ENCODE measurements at places on chromosomes 2 and 18.

GRCh38 chr2:187319441-187320108 is 128.5 kb downstream of the CALCRL start:
- peak; percentile 10 for DNase-seq

- DNase-seq: peak; percentile 84
Measured at GRCh38 chr2:10204326-10205161, 82.0 kb downstream of the RRM2 start.

GRCh38 chr18:45910405-45911023 is 56.6 kb downstream of the EPG5 start:
- peak; percentile 34 for DNase-seq

GRCh38 chr2:41998186-41999127 is 49.4 kb upstream of the PKDCC start:
- DNase-seq: peak; percentile 39

GRCh38 chr18:28884304-28884703 is 707.4 kb upstream of the CDH2 start:
- peak; percentile 4 for DNase-seq

- peak; percentile 26 for DNase-seq
Measured at GRCh38 chr2:177044671-177045070, 167.9 kb upstream of the HNRNPA3 start.

GRCh38 chr2:221567809-221568208 is 4.3 kb downstream of the EPHA4 start:
- DNase-seq: no peak

- peak; percentile 18 for DNase-seq
Measured at GRCh38 chr18:3973191-3973850, 481.8 kb downstream of the DLGAP1 start.

DNA sequence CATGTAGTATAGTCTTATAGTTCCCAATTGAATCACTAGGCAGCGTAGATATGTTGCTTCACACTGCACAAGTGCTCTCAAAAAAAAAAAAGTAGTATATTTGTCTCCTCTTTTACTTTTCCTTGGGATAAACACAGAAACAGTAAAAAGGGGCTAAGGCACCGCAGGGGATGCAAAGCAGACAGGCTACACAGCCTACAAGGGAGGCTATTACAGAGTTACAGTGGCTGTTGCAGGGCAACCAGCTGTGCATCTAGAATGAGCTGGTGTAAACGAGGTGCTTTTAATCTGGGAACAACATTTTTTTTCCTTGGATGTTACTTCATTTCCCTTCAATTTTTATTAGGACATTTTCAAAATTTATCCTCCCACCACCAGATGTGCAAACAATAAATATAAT is 1934.7 kb upstream of the CELF4 start:
- no peak for DNase-seq

GRCh38 chr18:75681538-75682115 is 254.1 kb upstream of the SMIM21 start:
- no peak for DNase-seq

DNA sequence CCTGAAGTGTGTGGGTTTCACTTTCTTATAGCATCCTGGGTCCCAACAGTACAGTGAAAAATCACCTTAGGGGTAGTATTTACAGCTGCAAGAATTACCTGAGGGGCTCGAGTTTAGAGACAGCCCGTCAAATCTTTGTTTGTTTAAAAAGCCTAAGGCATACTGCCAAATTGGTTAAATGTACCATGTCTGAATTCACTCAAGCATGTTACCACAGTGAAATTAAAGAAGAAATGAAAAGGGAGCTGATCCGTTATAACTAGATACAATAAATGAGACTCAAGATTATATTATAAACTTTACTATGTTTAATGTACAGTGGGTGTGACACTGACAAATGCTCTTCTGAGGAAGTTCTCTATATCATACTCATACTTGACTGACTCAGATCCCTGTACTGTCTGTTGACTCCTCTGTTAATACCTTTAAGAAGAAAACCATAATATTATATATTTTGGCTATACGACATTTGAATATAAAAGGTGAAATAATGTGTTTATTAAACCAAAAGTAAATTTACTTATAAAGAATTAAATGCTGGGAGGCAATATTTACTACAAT is 107.3 kb downstream of the TMEFF2 start:
- DNase-seq: no peak

- DNase-seq: peak; percentile 75
Measured at GRCh38 chr2:107412981-107413380, 413.7 kb upstream of the RGPD4 start.

DNA sequence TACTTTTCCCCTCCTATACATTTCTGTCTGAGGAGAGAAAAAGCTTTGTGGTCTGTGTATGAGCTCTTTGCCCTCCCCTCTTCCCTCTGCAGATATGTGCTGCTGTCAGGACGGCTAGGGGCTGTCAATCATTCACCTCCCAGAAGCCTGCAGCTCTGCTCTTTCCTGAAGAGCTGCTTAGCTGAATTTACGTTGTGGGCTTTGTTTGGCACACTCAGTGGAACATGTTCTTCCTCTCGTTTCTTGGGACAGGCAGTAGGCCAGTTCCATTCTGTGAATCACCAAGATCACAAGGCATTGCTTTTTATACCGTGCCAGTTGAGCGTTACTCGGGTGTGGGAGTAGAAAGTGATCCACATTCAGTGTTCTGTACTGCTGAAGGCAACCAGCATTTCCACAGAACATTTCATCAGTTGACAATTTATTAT is 136.7 kb downstream of the LAMA3 start:
- peak; percentile 62 for DNase-seq

DNA sequence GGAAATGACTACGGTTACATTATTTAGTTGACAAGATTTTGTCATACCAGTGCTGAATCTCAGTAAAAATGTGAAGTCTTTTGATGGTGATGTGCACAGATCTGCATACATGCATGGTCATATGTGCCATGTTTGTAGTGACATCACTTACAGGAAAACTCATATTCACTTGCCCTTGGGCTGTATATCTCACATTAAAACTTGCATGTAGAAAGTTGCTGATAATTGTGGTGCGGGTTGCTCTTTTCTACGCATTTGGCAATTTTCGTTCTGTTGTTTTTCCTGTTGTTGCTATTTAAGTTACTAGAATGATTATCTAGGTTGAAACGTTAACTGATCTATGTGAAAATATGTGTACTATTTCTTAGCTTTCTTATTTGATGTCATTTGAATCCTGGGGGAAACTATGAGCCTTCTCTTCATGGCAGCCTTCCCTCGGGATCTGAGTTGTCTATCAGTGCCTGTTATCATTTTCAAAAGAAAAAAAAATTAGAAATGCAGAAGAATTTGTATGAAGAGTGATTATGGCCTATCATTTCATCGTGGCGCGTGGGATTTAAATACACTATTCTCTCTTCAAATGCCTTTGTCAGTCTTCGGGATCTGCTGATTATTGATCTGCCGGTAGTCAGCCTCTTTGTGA is 296.6 kb downstream of the TMX3 start:
- DNase-seq: no peak

- no peak for DNase-seq
Measured at GRCh38 chr2:154700136-154700535, 1.6 kb downstream of the KCNJ3 start.

GRCh38 chr2:69578198-69578540 is 65.4 kb downstream of the AAK1 start:
- no peak for DNase-seq

- no peak for DNase-seq
Measured at GRCh38 chr2:74020702-74021406, 36.1 kb downstream of the TET3 start.

- peak; percentile 69 for DNase-seq
Measured at GRCh38 chr18:11995445-11996189, 14.3 kb downstream of the IMPA2 start.

- DNase-seq: no peak
Measured at GRCh38 chr2:13052547-13052946, 335.8 kb downstream of the TRIB2 start.

- DNase-seq: peak; percentile 53
Measured at GRCh38 chr2:238513346-238513745, 86.6 kb downstream of the ASB1 start.

DNA sequence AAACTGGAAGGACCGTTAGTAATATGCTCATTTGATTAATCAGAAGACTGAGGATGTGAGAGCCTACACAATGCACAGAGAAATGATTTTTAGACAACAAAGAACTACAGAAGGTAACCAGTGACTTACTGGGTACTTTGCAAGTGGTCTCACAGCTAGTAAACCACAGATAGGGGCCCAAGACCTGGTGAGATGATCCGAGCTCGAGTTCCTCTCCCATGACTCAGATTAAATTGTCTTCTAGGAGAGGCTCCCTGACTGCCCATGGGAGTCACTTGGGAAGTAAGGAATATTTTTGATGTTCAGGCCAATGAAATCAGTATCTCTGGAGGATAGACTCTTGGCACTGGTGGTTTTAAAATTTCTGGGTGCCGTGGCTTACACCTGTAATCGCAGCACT is 220.2 kb downstream of the CLIP4 start:
- DNase-seq: no peak

DNA sequence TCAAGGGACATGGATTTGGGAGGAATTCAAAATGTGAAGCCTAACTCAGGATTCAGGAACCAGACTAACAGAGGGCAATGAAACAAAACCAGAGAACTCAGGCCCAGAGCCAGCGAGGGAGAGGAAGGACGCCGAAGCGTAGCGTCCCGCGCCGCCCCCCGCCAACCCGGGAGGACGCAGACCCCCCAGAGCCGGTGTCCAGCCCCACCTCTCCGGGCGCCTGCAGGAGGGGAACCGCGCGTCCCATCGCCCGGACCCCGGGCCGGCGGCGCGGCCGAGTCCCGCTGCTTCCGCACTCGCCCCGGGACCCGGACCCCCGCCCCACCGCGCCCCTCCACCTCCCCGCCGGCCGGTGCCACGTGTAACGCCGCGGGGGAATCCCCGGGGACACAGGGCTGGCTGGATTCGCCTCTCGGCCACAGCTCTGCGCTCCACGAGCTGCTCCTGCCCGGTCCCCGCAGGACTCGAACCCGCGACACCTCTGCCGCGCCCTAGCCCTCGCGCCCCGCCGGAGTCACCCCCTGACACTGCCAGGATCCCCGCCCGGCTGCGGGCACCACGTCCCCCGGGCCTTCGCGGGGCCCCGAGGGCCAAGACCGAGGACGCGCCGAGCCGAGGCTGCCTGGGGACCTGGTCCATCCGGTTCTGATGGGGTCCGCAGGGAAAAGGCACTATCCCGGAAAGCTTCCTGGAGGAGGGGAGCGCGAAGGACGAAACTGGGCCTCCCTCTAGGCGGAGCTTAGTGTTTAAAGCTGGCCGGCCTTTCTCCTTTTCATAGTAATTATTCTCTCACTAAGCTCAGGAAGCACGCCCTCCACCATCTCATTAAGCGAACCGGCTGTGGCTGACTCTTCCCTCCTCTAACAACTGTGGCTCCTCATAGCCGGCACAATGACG is 40.4 kb upstream of the FAM124B start:
- DNase-seq: peak; percentile 33

- DNase-seq: peak; percentile 83
Measured at GRCh38 chr18:69400253-69400975, at the start of gene DOK6. TSS of gene DOK6 (plus strand) at chr18:69400888.

All from fibroblast of skin of abdomen (primary cell).